ENCODE measurements at places on chromosomes 1 and 21.

- no peak for DNase-seq
Observed at GRCh38 chr1:61420909-61421835, 303.8 kb downstream of the TM2D1 start.

- DNase-seq, result no peak
Observed at GRCh38 chr1:215887627-215888026, 320.5 kb downstream of the KCTD3 start.

DNA sequence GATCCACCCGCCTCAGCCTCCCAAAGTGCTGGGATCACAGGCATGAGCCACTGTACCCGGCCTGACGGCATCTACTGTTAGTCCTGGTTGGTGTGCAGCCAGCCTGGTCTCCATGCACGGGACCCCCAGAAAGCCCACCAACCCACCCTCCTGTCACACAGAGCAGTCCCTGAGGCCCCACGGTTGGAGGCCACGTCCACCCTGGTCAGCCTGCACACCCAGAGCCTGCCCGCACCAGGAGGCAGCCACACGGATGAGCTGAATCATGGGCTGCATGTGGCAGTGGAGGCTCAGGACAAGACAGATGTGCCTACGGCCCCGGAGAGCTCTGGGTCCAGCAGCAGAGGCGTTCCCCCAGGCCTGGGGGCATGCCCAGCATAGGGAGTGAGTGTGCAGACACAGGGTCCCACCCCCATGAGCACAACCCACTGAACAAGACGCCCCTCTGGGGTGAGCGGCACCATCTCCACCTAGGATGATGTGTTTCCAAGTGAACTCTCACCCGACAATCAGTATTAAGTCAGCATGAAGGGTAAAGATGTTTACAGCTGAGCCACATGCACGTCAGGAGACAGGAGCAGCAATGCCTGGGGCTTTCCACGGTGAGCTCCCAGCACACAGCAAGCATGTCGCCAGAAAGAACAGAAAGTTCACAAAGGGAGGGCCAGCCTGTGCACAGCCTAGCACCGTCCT lies 102.1 kb downstream of the WDR4 start:
- no peak for DNase-seq

- no peak for DNase-seq
Observed at GRCh38 chr1:17272646-17273045, 23.7 kb downstream of the PADI3 start.

DNA sequence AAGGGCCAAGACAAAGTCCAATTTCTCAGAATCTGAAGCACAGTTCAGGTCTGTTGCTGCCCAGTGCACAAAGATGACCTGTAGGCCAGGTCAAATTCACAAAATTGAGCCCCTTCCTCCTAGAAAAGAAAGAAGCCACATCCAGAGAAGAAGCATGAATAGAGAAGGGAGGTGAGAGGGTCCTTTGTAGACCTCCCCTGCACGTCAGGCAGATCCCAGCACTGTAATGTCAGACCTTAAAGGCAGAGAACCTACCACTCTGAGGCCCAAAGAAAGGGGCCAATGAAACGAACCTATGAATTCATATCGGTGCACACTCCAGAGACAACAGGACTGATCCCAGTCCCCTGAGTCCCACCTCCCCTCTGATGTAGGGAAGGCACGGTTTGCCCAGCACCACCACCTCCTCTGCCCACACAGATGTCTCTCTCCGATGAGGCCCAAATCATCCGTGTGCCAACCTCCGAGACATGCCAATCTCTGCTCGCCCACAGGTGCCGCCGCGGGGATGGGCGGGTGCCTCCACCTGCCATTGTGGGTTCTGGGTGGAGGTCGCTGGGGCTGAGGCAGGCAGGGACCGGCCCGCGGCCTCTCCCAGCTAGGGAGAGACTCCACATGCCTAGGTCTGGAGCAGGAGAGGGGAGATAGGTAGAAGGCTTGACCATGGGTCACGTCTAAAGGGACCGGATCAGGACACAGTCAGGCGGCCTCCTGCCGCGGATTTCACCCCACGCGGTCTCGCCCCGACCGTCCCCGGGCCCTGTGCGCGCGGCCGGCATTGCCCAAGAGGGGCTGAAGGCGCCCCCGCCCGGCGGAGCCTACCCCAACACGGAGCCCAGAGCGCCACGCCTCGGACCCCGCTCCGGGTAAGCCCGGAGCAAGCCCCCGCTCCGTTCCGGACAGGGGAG lies 42.1 kb downstream of the RRAGC start:
- DNase-seq, result no peak

DNA sequence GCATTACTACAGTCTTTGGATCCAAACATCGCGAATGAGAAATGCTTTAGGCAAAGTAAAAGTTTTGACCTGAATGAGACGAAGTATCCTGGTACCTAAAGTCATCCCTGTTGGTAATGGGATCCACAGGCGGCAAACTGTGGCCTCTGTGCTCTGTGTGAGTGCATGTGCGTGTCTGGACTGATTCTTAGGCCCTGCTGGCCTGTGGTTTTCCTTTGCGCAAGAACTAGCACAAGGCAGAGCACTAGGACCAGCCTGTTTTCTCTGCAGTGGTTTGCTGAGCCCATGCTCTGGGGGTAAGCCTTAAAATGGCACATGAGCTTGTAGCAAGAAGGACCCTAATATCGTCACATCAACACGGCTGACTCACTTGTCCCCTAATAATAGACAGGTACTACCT lies 251.2 kb downstream of the DSCAM start:
- no peak for DNase-seq

GRCh38 chr1:166980818-166981217 lies 5.5 kb upstream of the ILDR2 start:
- DNase-seq, result no peak

- no peak for DNase-seq
Observed at GRCh38 chr1:226779561-226779960, 40.5 kb upstream of the ITPKB start.

DNA sequence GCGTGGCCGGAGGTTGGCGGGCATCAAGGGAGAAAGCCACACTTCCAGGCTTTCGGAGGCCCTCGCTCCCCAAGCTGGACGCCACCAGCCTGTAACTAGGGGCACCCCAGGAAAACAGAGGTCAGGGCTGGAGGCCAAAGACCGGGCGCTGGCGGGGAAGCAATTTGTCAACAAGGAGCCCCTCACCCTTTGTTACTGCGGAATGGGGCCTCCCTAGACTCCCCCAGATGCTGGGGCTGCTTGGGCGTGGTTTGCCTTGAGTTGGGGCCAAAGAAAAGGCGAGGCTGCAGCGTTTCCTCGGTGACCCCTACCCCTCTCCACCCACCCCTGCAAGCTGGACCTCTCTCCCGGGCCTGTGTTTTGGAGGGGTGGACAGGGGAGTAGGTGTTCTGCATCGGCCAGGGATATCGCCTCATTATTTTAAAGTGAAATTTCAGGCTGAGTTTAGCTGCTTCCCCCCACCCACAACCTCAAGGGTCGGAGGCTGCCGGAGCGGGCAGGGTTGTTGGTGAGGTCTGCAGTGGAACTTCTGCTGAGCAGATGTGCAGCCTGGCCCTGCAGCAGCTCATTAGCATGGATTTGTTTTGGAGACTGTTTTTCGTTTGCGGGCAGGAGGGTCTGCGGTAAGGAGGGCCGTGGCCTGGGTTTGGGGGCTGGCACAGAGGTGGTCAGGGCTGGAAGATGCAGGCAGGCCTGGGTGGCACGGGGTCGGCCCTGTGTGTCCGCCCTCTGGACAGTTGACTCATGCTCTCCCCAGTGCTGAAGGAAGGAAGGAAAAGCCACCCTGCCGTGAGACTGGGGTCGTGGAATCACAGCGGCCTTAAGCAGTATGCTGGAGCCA lies 1.5 kb downstream of the NBL1 start:
- DNase-seq, result no peak

GRCh38 chr1:54156201-54156600 lies 3.4 kb upstream of the CDCP2 start:
- no peak for DNase-seq

GRCh38 chr1:53604291-53604919 lies 134.6 kb downstream of the GLIS1 start:
- no peak for DNase-seq

GRCh38 chr1:19073311-19074186 lies 117.1 kb upstream of the IFFO2 start:
- DNase-seq, result no peak

DNA sequence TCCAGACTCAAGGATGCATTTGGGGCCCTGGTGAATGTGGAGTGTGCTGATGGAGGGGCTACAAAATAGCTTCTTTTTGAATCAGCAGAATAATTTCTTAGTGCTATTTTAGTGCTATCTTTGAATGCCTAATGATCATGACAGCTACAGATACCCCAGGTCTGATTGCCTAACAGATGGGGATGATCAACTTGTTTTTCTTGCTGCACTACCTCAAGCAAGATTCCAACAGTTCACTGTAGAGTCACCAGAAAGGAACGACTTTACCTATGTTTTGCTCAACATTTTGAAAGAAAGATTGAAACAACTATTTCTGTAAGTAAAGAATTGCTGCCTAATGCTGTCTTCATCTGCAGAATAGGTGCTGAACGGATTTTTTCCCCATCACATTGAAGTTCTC lies 42.6 kb upstream of the VAV3 start:
- DNase-seq, result no peak

- DNase-seq, result no peak
Observed at GRCh38 chr1:55316502-55316901, 101.3 kb upstream of the USP24 start.

GRCh38 chr1:29372108-29372507 lies 135.8 kb downstream of the PTPRU start:
- no peak for DNase-seq

Measured in CD4-positive, alpha-beta T cell treated with Interleukin-6 at 100 ng/mL for 8 hours (primary cell).